ENCODE measurements at places on chromosomes 2 and 18.

- no peaks in the 10 kb centered on the region for H3K27me3 ChIP-seq
- peak; percentile 75 for DNase-seq
- H3K36me3 ChIP-seq, result peaks cover 48% of the 10 kb centered on the region
- peak overlapping the region; percentile 80 for H3K4me3 ChIP-seq
- H3K4me1 ChIP-seq, result peaks cover 68% of the 10 kb centered on the region
- H3K27ac ChIP-seq, result peak overlapping the region; percentile 100
Measured at GRCh38 chr2:234288974-234289455, 207.9 kb downstream of the ARL4C start.

GRCh38 chr2:97781981-97782380 lies 68.6 kb downstream of the ZAP70 start:
- DNase-seq, result no peak
- no peaks in the 10 kb centered on the region for H3K36me3 ChIP-seq
- H3K4me3 ChIP-seq, result no peak overlapping the region
- H3K27ac ChIP-seq, result no peak overlapping the region

DNA sequence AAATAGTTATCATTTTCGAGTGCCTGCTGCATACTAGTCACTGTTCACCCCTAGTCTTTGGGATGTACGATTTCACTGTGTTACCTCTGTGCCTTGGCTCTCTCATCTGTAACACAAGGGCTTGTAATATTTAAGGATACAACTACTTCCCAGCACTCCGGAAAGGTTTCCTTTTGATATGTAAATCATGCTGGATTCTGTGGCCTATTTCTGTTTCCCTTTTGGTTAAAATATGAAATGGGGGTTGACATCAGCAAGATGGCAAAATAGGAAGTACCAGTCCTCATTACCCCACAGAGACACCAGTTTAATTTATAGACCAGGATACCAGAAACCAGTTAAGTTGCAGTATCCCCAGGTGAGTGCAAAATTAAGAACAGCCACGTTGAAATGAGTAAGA lies 23.5 kb downstream of the PSMG2 start:
- H3K36me3 ChIP-seq, result peaks cover 38% of the 10 kb centered on the region
- peaks cover 4% of the 10 kb centered on the region for H3K4me1 ChIP-seq
- no peak for DNase-seq
- no peak overlapping the region for H3K27ac ChIP-seq
- H3K4me3 ChIP-seq, result no peak overlapping the region
- no peaks in the 10 kb centered on the region for H3K27me3 ChIP-seq

DNA sequence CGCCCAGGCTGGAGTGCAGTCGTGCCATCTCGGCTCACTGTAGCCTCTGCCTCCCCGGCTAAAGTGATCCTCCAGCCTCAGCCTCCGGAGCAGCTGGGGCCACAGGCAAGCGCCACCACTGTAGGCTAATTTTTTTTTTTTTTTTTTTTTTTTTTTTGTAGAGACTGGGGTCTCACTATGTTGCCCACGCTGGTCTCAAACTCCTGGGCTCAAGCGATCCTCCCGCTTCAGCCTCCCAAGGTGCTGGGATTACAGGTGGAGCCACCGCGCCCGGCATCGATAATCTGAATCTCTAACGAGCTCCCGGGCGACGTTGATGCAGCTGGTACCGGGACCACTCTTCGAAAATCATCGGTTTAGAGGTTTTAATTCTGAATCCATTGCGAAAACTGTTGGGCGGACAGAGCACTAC lies 520 bp upstream of the CYP20A1 start:
- DNase-seq, result no peak
- peaks cover 25% of the 10 kb centered on the region for H3K4me1 ChIP-seq
- H3K36me3 ChIP-seq, result peaks cover 40% of the 10 kb centered on the region
- H3K27me3 ChIP-seq, result no peaks in the 10 kb centered on the region
- peak overlapping the region; percentile 98 for H3K27ac ChIP-seq

- H3K4me1 ChIP-seq, result peaks cover 4% of the 10 kb centered on the region
- H3K27me3 ChIP-seq, result no peaks in the 10 kb centered on the region
- no peak overlapping the region for H3K27ac ChIP-seq
- H3K36me3 ChIP-seq, result peaks cover 97% of the 10 kb centered on the region
- DNase-seq, result no peak
- H3K4me3 ChIP-seq, result no peak overlapping the region
Measured at GRCh38 chr18:23547846-23548245, 38.5 kb downstream of the NPC1 start.

DNA sequence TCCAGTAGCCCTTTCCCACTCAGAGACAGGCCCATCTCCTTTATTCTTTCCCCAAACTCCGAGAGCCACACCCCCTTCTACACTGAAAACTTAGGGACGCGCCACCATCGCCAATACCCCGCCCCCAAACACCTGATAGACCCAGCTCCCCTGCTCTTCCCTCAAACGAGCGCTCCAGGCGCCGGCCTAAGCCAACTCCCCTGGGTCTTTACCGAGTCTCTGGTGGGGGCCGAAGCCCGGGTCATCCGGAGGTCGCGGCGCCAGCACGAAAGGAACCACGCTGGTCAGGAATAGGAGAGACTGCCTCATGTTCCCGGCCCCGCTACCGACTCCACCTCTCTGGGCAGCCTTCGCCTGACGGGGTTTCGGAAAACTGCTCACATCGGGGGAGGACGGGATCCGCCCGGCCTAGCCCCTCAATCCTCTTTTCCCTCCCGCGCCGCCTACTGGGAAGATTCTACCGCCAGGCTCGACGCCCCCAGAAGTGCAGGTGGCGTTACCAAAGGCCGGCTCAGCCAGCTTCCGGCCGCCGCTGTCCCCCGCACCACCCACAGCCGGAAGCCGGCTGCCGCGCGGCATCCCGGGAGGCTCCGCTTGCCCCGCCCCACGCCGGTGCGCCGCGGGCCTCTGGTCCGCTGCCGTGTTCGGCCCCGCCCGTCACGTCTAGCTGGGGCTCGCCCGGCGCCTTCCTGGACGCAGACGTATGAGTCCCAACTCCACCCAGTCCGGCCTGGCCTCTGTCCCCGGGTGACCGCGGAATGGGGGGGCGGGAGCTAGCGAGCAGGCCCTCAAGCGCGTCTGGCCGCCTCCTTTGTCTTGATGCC lies at the start of gene ADAM17:
TSS of gene ADAM17 (minus strand) at position 534 of the 824 bp plus-strand sequence. CDS start at position 309, 225 bp downstream.
- H3K4me3 ChIP-seq, result peak within 1 kb of the TSS; percentile 96
- H3K36me3 ChIP-seq, result peaks cover 17% of the 10 kb centered on the region
- H3K27ac ChIP-seq, result peak within 1 kb of the TSS; percentile 98
- DNase-seq, result peak; percentile 80
- H3K4me1 ChIP-seq, result peaks cover 46% of the 10 kb centered on the region
- H3K27me3 ChIP-seq, result no peaks in the 10 kb centered on the region

DNA sequence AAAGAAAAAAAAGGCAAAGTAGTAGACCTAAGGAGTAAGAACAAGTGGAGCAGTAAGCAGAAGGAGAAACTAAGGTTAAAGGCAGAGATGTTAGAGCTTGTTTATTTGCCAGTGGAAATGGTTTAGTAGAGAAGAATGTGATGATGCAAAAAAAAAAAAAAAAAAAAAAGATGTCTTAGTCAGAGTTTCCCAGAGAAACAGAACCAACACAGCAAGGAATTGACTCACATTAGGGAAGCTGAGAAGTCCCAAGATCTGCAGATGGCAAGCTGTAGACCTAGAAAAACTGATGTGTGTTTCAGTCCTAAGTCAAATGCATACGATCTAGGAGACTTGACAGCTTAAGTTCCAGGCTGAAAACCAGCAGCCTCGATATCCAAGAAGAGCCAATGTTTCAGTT lies 1548.8 kb upstream of the LRRTM1 start:
- H3K4me3 ChIP-seq, result no peak overlapping the region
- H3K27me3 ChIP-seq, result no peaks in the 10 kb centered on the region
- no peak for DNase-seq
- no peaks in the 10 kb centered on the region for H3K4me1 ChIP-seq

GRCh38 chr2:172951554-172951953 lies 124.1 kb upstream of the MAP3K20 start:
- H3K36me3 ChIP-seq, result no peaks in the 10 kb centered on the region
- no peak overlapping the region for H3K4me3 ChIP-seq
- no peak for DNase-seq

- no peaks in the 10 kb centered on the region for H3K4me1 ChIP-seq
- H3K36me3 ChIP-seq, result no peaks in the 10 kb centered on the region
- peaks cover 73% of the 10 kb centered on the region for H3K27me3 ChIP-seq
- H3K4me3 ChIP-seq, result no peak overlapping the region
- DNase-seq, result no peak
Measured at GRCh38 chr2:75603477-75603876, 42.7 kb upstream of the EVA1A start.

GRCh38 chr2:75035444-75036353 lies 77.3 kb downstream of the POLE4 start:
- DNase-seq, result no peak
- H3K27ac ChIP-seq, result no peak overlapping the region
- H3K4me1 ChIP-seq, result peaks cover under 1% of the 10 kb centered on the region
- H3K4me3 ChIP-seq, result no peak overlapping the region

GRCh38 chr2:135585586-135585985 lies 54.3 kb downstream of the R3HDM1 start:
- H3K27ac ChIP-seq, result no peak overlapping the region
- DNase-seq, result no peak
- H3K4me3 ChIP-seq, result no peak overlapping the region

GRCh38 chr2:159515441-159515840 lies 100.9 kb downstream of the BAZ2B start:
- H3K27ac ChIP-seq, result peak overlapping the region; percentile 97
- peak overlapping the region; percentile 69 for H3K4me3 ChIP-seq
- H3K4me1 ChIP-seq, result peaks cover 25% of the 10 kb centered on the region
- no peak for DNase-seq
- H3K36me3 ChIP-seq, result peaks cover 4% of the 10 kb centered on the region

GRCh38 chr2:225428360-225428759 lies 28.9 kb downstream of the NYAP2 start:
- DNase-seq, result no peak
- H3K27me3 ChIP-seq, result peaks cover 13% of the 10 kb centered on the region
- no peak overlapping the region for H3K27ac ChIP-seq
- no peaks in the 10 kb centered on the region for H3K36me3 ChIP-seq

GRCh38 chr2:48711343-48711742 lies 44.2 kb downstream of the LHCGR start:
- no peak overlapping the region for H3K4me3 ChIP-seq
- peaks cover 6% of the 10 kb centered on the region for H3K27me3 ChIP-seq
- no peak for DNase-seq
- H3K27ac ChIP-seq, result no peak overlapping the region
- no peaks in the 10 kb centered on the region for H3K4me1 ChIP-seq

DNA sequence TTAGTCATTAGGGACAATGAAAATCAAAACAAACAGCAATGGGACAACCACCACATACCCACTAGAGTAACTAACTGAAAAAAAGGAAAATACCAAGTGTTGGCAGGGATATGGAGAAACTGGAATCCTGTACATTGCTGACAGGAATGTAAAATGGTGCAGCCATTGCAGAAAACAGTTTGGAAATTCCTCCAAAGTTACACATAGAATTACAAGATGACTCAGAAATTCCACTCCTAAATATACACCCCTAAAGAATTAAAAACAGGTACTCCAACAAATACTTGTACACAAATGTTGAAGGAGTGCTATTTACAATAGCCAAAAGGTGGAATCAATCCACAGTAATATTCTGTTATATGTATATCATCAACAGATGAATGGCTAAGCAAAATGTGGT lies 110.9 kb downstream of the ROCK1 start:
- DNase-seq, result no peak
- H3K4me3 ChIP-seq, result no peak overlapping the region
- H3K27ac ChIP-seq, result peak overlapping the region; percentile 12
- H3K27me3 ChIP-seq, result no peaks in the 10 kb centered on the region
- H3K36me3 ChIP-seq, result peaks cover 77% of the 10 kb centered on the region

GRCh38 chr2:111965062-111965461 lies 66.7 kb downstream of the MERTK start:
- H3K4me3 ChIP-seq, result no peak overlapping the region
- H3K4me1 ChIP-seq, result no peaks in the 10 kb centered on the region
- no peaks in the 10 kb centered on the region for H3K36me3 ChIP-seq
- peaks cover 8% of the 10 kb centered on the region for H3K27me3 ChIP-seq
